ENCODE measurements at places on chromosomes 6 and 20.

DNA sequence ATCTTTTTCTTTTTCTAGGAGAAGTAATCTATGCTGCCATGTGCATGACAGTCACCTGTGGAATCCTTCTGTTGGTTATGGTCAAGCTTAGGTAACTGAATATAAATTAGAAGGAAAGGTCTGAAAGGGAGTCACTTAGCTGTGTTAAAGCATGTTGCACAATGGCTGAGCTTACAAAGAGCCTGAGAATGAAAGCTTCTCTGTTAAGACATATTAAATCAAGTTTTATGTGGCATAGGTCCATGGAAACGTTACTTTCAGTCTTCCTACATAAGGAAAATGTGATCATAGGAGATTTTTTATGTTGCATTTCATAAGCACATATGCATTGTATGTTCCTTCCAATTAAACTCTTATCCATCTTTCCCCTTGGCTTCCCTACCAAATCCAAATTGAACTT lies 72.1 kb downstream of the GFRAL start:
- DNase-seq: no peak

DNA sequence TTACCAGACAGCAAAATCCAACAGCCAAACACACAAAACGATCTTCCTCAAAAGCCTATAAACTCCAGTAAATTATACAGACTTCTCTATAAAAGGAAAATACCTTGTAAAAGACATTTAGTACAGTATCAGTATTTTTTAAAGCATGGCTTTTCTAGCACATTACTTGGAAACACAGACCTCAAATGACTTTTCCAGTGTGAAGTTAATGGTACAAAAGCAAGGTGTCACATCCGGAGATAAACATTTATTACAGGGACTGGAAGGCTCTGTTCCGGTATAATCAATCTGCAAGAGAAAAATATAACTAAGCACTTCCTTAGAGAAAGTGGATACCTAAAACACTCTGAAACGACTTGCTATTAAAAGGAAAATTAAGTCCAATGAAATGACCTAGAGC lies 17.1 kb downstream of the TMEM30A start:
- DNase-seq: no peak

GRCh38 chr6:56366141-56366852 lies 118.9 kb upstream of the COL21A1 start:
- no peak for DNase-seq

- no peak for DNase-seq
These were observed 15.4 kb downstream of the METTL24 start for GRCh38 chr6:110342759-110343158.

GRCh38 chr6:37005827-37006567 lies 542 bp downstream of the FGD2 start:
- no peak for DNase-seq

DNA sequence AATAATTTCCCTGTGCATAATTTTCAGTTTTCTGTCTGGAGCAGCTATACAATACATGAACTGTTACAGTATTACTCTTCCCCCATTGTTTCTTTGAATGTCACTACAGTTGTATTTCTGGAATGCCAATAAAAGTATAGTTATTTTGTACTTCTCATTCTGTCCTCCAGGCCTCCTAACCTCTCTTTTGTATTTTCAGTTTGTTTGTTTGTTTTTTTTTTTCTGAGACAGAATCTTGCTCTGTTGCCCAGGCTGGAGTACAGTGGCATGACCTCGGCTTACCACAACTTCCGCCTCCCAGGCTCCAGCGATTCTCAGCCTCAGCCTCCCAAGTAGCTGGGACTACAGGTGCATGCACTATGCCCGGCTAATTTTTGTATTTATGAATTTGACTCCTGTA lies 16.8 kb upstream of the ARID1B start:
- no peak for DNase-seq

DNA sequence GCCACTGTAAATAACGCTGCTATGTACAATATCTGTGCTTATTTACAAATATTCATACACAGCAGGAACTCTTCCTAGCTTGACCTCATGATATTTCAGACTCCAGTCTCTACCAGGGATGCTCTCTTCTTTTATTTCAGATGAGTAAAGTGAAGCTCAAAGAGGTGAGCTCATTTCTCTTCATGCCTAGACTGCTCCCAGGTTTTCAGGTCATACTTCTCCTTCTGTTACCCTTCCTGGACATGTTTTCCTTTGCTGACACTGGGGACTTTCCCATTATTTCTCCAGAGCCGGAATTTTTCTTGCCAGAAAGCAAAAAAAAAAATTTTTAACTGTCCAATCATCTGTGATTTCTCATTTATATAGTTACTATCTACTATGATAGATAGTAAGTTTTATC lies 147.2 kb upstream of the DST start:
- DNase-seq: no peak

DNA sequence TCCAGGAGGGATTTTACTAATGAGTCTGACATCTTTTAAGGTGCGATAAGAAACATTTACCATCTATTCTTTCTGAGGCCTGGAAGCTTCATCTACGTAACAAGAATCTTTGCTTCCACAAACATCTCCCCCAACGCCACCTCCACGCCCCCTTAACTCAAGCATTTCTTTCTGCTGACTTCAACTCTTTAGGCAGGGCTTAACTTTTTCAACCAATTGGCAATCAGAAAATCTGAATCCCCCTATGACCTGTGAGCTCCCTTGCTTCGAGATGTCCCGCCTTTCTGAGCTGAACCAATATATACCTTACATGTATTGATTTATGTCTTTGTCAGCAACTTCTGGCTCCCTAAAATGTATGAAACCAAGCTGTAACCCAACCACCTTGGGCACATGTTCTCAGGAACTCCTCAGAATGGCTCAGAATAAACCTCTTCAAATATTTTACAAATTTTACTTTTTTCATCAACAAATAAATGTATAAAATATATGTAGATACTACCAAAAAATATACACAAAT lies 11.5 kb downstream of the OR2H2 start:
- DNase-seq: no peak

- DNase-seq: no peak
These were observed 195.1 kb downstream of the BMP7 start for GRCh38 chr20:57071283-57071731.

DNA sequence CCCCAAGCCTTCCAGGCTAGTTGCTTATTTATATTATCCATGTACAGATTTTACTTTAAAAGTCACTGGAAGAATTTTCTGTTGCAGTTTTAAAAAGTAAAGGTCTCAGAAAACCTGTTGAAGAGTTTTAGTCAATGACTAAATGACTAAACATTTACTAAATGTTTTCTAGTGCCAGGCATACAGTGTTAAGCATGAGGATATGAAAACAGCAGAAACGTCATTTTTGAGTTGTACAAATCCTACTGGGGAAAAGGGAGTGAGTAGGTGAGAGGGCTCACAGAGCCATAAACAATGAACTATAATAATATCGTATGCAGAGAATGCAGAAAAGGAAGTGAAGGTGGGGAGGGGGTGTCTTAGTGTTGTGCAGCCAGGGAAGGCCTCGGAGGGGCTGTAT lies 66.3 kb downstream of the MAN1A1 start:
- DNase-seq: no peak

DNA sequence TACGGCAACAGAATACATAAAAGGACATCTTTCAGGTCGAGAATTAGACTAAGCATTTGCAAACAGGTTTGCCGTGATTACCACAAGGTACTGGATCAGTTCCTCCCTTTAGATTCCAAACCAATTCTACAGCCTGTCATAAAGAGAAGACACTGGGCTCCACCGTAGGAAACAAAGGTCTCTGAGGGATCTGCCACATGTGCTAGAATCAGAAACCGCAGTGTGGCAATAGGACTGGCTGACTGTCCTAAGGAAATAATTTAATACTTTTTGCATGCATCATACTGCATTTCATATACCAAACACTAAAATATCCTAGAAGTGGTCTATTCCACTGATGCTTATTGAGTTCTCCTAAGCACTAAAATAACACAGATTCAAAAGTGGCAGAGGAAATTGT lies 59.2 kb downstream of the POPDC3 start:
- DNase-seq: no peak

GRCh38 chr20:3209257-3209945 lies at the start of gene ITPA:
Gene ITPA, plus strand, starts transcription at chr20:3209498. Its CDS starts 54 bp downstream, at chr20:3209552.
- peak; percentile 64 for DNase-seq

DNA sequence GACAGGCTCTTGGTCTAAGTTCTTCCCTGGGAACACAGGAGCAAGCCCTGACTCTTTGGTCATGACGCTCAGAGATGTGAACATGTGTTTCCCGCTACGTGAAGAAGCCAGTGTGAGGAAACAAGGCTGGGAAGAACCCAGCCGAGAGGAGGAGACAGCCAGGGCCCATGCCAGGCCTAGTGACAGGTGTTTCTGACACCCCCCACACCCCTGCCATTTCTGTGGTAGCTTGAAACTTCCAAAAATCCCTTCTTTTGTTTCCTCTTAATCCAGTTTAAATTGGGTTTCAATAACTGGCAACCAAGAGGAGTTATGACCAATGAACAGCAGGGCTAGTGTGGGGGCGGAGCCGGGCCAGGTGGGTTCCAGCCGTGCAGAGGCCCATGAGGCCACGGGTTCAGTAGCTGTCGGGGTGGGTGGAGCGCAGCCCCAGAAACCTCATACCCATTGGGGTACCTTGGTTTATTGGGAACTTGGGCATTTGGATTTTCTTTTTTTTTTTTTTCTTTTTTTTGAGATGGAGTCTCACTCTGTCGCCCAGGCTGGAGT lies 33.5 kb downstream of the WRNIP1 start:
- no peak for DNase-seq

DNA sequence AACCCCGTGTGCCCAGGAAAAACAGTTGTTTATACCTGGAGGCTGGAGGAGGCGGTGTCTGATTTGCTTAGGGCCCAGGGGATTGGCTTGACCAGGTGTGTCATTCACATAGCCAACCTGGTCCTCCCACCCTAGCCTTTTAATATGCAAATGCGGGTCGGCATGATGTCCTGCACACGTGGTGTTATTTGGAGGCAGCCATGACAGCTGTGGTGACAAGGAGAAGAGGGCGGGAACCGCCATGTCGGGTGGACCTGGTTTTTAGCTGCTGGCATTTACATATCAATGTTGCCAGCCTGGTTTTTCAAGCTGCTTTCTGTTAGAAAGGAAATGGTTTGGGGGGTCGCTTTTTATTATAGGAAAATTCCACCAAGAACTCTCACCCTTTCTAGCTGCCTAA lies 291.4 kb upstream of the QKI start:
- no peak for DNase-seq

- no peak for DNase-seq
These were observed 65.7 kb upstream of the FOXC1 start for GRCh38 chr6:1544000-1544399.

DNA sequence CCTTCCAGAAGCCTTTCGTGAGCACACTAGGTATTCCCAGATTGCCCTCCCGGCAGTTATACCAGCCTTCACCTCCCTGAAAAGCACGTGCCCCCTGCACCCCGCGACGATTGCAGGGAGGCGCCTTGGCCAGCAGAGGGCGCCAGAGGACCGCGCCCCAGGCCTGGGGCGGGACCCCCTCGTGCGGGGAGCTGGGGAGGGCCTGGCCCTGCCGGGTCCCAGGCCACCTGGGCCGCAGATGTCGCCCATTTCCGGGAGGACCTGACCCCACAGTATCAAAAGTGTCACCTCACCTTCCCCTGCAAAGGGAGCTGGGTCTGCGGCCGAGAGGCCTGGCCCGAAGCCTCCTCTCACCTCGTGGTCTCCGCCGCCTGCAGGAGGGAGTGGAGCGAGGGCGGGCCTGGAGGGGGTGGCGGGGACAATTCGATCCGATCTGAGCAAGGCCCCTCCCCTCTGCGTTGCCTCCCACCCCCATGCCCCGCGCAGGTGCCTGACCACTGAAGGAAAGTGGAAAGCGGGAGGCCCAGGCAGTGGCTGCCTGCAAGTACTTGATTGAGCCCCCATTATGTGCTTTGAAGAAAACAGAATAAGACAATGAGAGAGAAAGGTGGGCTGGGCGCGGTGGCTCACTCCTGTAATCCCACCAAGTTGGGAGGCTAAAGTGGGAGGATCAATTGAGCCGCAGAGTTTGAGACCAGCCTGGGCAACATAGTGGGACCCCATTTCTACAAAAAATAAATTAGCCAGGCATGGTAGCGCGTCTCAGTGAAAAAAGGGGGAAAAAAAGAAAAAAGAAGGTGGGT lies 3.5 kb upstream of the SNAI1 start:
- DNase-seq: peak; percentile 35

DNA sequence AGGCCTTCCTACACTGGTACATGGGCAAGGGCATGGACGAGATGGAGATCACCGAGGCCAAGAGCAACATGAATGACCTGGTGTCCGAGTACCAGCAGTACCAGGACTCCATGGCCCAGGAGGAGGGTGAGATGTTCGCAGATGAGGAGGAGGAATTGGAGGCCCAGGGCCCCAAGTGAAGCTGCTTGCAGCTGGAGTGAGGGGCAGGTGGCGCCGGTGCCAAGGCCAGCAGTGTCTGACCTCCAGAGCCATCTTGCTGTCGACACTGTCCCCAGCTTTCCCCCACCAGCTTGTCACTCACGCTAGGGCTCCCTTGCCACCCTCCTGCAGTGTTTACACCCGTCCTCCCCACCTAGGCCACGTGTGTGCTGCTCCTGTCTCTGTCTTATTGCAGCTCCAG lies 12.2 kb downstream of the GABRR2 start:
- no peak for DNase-seq

GRCh38 chr20:1326031-1326930 lies 2.7 kb downstream of the SDCBP2 start:
- no peak for DNase-seq

DNA sequence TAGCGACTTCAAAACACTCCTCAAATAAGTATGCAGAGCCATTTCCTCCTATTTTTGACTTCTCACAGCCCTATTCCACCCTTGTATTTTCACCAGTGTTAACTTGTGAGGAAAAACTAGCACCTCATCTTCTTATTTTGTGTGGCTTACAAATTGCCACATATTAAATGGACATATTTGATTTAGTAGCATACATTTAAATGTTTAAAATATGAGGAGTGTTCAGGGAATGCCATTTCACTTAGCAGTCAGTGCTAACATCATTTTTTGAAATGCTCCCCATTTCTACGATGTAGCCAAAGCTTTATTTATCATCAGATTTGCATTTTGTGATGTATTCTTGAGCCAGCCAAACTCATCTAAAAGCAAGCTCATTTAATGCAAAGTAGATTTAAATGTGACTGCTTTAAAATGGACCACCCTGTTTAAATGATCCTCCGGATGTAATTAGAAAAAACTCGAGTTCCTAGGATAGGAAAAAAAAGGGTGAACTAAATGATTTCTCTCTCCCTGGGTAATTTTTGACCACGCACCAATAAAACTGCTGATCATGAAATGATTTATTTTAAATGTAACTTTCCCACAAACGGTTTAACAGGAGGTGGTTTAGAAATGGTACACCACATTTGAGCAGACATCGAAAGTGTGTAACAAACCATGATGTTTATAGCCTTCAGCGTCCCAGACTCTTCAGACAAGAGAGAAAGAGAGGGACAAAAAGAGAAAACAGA lies 172.6 kb downstream of the CD83 start:
- no peak for DNase-seq

- DNase-seq: no peak
These were observed 102.2 kb downstream of the SOD2 start for GRCh38 chr6:159590835-159591234.

- DNase-seq: no peak
These were observed 610 bp downstream of the ZNF217 start for GRCh38 chr20:53592992-53593465.

DNA sequence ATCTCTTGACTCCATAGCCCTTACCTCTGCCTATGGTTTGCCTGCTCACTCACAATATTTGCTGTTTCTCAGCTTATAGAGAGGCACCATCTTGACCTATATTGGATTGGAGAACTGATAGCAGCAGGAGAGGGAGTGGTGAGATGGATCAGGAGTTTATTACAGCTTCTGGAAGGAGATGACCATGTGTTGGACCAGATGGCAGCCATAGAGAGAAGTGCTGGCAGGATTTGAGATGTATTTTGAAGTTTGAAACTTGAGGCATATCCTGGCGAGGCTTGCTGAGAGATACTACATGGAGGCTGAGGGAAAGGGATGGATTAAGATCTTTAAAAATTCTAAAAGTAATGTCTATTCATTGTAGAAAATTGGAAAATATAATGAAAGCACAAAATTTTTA lies 198.0 kb upstream of the ZFP64 start:
- DNase-seq: no peak
